ENCODE measurements at places on chromosomes 3 and 15.

- no peak for DNase-seq
Observed at GRCh38 chr3:62277450-62277849, 95.9 kb downstream of the FEZF2 start.

DNA sequence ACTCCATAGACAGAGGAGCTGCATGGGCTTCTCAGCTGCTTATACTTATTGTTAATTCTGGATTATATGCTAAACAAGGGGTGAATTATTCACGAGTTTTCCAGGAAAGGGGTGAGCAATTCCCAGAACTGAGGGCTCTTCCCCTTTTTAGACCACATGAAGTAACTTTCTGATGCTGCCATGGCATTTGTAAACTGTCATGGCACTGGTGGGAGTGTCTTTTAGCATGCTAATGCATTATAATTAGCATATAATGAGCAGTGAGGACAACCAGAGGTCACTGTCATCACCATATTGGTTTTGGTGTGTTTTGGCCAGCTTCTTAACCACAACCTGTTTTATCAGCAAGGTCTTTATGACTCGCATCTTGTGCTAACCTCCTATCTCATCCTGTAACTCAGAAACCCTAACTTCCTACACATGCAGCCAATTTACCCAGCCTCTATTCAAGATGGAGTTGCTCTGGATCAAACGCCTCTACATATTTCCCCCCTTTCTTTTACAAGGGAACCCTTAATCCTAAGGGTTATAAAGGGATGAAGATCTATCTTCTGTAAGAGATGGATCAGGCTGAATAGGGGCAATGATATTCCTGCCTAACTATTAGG, 12.1 kb upstream of the DMXL2 start:
- no peak for DNase-seq

DNA sequence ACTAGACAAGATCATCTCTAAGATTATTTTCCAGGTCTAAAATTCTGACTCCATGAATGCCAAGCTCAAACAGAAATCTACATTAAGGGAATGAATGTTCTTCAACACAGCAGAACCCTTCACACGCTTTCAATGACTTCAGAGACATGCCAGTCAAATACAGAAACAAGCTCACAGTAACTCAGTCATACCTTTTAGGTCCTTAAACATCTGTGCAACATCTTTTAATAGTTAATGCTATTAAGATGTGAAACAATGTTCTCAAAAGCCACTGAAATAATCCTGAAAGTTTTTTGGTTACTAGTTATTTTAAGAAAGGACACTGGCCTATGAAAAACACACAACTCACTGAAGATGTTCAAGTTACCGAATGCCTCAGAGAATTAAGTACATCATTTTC, 2.5 kb downstream of the DLG1 start:
- no peak for DNase-seq

- DNase-seq, result no peak
Observed at GRCh38 chr3:151770956-151771355, 37.2 kb downstream of the AADACL2 start.

DNA sequence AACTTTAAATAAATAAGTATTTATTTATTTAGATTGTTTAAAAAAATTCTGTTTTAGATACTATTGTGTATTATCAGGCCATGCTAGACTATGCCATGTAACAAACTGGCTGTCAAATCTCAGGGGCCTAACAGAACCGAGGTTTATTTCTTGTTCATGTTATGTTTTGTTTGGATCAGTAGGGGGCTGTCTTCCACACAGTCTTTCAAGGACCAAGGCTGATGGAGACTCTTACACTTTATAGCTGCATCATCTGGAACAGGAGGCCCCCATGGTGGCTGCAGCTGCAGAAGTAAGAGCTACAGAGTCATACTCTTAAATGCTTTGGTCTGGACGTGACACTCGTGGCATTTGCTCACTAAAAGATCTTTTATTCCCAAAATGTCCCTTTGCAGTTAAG, 33.0 kb upstream of the ARL14 start:
- DNase-seq, result no peak

- DNase-seq, result no peak
Observed at GRCh38 chr3:52798376-52798977, 3.9 kb downstream of the ITIH3 start.

DNA sequence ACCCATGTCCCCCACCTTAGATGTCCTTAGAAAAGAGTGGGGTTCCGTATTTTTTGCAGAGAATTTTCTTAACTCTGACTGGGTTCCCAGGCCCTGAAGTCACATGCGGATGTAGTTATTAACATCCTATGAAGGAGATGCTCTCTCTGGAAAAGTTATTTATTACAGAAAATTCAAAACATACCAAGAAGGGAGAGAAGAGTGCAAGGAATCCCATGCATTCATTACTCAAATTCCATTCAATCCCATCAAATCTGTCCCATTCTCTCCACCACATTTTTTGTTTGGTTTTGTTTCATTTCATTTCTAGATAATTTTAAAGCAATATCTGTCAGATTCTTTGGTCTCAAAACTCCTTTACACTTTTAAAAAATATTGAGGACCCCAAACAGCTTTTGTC, 34.3 kb upstream of the ANKRD34C start:
- DNase-seq, result no peak

GRCh38 chr3:71454512-71455403, 128.8 kb downstream of the FOXP1 start:
- no peak for DNase-seq

DNA sequence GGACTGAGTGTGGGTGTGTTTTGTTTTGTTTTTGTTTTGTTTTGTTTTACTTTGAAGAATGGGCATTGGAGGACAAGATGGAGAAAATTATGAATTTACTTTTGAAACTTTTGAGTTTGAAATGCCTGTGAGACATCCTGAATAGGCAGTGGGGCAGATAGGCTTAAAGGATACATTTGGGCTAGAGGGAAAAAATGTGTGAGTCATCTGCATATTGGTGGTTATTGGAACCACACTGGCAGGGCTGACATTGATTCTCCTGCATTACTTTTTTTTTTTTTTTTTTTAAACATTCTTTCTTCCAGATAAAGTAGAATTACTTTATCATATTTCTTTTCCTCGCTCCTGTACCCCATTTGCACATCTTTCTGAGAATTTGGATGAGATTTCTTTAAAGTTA, 56.1 kb downstream of the CALML4 start:
- DNase-seq, result no peak

DNA sequence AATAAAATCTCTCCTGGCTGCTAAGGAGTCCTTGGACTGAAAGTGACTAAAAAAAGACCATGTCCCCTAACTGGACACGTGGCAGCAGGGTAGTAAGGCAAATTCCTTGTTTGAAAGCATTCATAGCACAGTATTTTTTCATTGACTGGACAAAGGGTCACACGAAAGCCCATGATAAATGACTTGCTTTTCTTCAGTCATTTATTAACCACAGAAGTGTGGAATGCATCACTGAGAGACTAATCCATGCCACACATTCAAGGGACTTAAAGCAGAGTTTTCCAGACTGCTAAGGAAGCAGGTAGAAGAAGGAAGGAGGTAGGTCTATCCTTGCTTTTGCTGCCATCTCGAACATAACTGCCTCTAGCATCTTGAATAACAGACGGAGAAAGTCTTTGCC, 31.2 kb downstream of the CASR start:
- DNase-seq, result no peak

DNA sequence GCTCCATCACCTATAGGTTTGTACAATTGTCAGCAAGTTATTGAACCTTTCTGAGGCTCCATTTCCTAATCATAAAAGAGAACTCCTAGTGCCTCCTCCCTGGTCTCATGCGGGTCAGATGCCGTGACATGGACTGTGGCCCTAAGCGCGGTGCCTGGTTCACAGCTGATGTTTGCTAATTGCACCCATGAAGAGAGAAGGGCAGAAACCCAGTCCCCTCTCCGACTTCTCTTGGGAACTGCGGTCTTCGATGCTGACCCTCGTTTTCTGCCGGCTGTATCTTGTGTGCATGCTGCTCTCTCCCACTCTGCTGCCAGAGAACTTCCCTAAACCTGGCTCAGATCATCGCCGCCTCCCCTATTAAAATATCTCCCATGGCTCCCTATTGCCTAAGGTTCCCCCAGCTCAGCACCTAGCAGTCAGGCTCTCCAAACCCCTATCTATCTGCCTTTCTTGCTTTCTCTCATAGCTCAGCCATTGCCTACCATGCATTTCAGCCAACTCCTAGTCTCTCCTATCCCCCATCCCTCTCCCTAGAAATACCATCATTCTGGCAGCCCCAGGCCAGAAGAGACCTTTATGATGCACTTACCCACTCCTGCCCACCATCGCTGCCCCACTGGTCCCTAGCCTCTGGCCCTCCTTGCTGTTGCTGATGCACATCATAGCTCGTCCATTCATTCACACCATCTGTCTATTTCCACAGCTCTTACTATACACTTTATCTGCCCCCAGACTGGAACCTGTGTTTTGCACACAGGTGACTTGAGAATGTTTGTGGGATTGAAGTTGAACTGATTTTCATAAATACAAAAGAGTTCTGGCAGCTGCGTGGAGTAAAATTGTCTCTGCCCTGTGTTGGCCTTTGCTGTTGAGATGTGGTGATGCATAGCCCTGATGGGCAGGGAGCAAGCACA, 6.6 kb downstream of the ISG20 start:
- no peak for DNase-seq

GRCh38 chr3:169041677-169042171, 621.8 kb downstream of the MECOM start:
- DNase-seq, result peak; percentile 33

GRCh38 chr15:100180921-100181320, 160.9 kb downstream of the ADAMTS17 start:
- no peak for DNase-seq

DNA sequence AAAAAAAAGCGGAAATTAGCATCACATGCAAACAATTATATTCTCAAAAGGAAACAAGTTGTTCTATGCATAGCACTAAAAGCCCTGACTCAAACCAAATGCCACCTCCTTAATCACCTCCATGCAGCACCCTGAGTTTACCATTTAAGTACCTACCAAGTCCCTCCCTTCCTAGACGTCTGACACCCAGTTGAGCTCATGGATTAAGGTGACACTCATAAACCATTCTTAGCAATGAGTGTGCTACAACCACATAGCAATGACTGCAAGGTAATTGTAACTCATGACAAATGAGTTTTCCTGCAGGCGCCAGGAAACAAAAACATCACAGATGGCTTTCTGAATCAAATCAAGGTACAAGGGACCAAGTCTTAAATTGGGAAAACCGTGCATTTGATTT, 32.0 kb downstream of the WWTR1 start:
- no peak for DNase-seq

DNA sequence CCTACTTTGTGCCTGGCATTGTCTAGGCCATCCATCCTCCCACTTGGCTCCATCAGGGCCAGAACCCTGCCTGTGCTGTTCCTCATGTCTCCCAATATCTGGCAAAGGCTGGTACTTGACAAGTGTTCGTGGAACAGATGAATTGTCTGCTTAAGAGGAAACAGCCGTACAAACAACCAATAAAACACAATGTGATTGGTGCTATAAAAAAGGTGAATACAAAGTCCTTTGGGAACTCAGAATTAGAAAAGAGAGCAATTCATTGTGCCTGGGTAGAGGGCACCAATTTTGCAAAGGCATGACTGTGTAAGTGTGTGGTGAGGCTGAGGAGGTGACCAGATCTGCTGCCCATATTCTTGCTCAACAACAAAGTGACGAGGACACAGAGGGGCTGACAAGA, 164.5 kb upstream of the PPP2R3A start:
- no peak for DNase-seq

GRCh38 chr3:58824285-58824684, 157.7 kb upstream of the FAM3D start:
- DNase-seq, result peak; percentile 72

All from Kasumi-1 (cell line).